Activated CD4-positive, CD25-positive, alpha-beta regulatory T cell treated with anti-CD3 and anti-CD28 coated beads, Interleukin-2, amount 50 U/mL, for 24 hours (primary cell): ENCODE measurements at places on chromosomes 5 and 9.

- no peak for ATAC-seq
Observed at GRCh38 chr9:19473605-19474004, 64.8 kb downstream of the ACER2 start.

DNA sequence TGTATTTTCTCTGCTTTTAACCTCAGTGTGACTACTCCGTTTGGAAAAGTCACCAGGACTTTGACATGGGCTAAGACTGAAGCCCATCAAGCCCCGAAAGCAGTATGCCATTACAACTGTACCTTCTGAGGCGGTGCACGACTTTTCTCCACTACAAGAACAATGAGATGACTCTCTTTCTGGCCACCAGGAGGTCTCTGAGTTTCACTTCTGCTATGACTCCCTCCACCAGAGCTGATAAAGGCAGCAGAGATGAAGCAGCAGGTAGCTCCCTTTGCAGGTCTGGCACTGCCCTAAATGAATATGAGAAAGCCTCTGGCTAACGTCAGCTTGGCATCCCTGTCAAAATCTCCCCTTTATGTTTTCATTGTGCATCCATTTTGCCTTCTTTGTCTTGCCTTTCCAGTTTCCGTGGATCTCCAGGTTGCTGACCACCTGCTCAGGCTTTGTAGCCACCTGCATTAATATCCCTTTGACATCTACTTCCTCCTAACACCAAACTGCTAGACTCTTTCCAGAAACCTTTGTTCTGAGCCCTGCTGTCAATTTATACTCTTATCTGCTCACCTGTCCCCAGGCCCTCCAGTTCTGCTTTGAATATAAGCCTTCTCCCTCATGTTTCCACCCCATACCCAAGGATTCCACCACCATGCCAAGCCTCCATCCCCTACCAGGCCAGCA is 221.7 kb downstream of the ZNF608 start:
- no peak for ATAC-seq

- ATAC-seq = no peak
Observed at GRCh38 chr5:122770477-122770876, 4.4 kb upstream of the SNX2 start.

GRCh38 chr9:99505936-99506335 is 283.9 kb downstream of the SEC61B start:
- no peak for ATAC-seq

DNA sequence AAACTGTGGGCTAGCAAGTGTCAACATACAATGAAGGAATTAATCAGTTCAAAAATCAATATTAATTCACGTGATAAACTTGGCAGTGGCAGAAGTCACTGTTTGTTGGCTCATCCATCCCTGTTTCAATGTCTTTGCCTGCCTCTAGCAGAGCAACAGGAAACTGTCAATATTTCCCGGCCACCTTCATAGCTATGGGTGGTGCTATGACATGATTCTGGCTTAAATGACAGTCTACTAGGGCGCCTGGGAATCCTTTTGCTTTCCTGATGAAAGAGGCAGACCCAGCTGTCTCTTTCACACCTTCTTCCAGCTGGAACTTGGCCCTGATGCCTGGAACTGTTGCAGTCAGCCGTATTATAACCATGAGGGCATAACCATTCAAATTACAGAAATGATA is 72.1 kb upstream of the DNAH5 start:
- ATAC-seq = no peak
